ENCODE measurements at places on chromosomes 6 and 20.
A peak's percentile ranks its signal among the peaks of the same experiment; 100 is the strongest.

DNA sequence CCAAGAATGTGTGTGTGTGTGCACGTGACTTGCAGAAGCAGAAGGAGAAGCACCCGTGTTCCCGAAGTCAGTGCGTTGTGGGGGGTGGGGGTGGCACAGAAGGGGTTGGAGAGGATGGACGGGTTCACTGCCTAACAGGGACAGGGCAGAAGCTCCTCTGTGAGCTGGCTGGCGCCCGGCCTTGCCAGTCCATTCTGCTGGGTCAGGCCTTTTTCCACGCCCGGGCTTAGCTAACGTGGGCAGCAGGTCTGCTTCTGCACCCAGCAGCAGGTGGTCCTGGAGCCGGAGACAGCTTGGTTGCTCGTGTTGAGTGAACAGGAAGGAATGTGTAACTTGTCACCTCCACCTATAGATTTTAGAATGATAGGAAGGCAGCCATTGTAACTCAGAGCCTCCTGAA lies 374.4 kb downstream of the CDH4 start:
- no peak for DNase-seq

DNA sequence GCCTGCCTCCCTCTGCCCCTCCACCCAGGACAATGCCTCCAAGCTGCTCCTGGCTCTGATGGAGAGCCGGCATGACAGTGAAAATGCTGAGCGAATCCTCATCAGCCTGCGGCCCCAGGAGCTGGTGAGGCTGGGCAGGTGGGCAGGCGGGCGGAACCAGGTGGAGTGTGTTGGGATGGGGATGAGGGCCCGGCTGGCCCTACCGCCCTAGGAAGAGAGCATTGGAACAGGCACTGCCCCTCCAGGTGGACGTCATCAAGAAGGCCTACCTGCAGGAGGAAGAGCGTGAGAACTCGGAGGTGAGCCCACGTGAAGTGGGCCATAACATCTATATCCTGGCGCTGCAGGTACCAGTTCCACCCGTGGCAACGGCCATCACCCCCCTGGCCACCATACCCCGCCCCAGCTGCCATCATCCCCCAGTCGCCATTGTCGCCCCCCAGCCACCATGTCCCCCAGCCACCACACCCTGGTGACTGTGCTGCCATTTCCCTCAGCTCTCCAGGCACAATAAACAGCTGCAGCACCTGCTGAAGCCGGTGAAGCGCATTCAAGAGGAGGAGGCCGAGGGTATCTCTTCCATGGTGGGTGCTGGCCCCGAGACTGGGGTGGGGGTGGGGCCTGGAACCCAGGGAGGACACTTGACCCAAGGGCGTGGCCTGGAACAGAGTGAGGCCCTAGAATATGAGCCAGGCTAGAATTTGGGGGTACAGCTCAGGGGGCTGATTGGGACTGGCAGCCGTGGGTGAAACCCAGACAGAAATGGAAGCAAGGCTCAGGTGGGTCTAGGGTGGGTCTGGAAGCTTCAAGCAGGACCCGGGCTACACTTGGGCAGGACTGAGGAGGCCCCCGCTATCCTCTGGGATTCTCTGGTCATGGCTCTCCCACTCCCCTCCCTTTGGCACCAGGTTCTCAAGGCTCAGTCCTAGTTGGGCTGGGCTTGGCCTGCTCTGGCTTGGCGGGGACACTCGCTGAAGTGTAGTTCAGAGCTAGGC lies 24.2 kb downstream of the UQCC2 start:
- no peak for DNase-seq

- DNase-seq: no peak
Measured at GRCh38 chr6:145749632-145750031, 14.3 kb upstream of the EPM2A start.

DNA sequence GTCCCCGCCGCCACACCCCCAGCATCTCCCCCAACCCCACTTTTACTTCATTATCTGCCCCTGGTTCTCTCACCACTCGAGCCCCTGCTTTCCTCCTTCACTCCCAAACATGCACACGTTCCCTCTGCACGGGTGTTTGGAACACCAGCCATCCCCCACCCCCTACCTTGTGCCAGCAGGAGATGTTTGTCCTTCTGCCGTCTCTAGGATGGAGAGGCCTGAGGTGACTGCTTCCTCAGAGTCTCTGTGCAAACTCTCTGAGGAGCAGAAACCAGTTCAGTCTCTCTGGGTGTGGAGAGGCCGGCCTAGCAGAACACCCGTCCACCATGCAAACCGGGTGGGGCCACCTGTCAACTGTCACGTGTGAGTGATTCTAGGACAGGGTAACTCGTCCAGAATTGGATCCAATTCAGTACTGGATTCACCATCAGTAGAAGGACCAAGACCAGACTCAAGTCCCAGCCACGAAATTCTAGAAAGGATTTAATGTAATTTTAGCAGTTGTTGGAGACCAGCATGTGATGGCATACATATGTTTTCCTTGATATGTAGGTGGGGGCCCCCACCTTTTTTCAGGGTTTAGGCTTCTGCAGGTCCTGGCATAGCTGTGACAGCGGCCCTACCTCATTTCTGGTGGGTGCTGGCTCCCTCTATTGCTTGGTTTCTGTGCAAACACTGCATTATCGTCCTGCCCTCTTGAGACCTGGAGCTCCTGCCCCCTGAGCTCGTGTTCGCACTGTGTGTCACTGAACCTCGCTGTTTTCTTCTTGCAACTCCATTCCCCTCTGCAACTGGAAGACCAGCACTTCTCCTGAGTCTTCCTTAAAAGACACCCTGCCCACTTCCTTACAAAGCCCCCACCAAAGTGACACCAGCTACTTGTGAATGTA lies at the start of gene RAET1E:
RAET1E (minus strand) TSS at position 259 of the 890 bp plus-strand sequence. CDS start 7,212 bp downstream, outside the sequence.
- no peak for DNase-seq

DNA sequence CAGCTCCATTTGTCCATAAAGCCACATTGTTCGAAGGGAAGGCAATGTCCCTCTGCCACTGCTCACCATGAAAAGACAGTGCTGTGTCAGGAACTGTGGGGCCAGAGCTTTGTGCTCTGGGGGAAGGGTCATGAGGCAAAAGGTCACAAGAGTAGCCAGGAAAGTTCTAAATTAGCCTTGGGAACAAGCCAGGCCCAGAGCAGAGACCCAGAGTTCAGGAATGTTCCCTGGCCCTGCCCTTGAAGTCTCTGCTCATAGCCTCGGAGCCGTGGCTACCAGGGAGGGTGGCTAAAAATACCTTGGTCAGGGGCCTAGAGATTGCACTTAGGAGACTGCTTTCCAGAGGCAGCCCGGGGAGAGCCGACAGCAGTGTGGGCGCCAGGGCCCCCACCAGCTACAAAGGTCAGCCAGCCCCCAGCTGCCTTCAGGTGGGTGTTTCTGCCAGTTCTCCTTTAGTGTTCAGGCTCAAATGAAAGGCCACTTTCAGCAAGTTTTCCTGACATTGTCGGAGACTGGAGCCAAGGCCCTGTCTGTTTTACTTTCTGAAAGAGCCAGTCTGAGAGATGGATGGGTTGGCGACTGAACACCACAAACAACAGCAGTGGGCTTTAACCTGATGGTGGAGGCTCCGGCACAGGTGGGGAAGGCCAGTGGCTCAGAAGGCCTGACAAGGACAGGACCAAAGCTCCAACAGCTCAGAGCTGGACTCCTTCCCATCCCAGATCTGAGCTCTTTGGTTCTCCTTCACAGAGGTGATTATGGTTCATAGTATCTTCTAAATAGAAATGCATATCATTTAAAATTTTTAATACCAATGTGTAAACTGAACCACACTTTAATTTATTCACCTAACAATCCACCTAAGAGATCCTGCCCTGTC lies 76.2 kb downstream of the CDH26 start:
- no peak for DNase-seq

DNA sequence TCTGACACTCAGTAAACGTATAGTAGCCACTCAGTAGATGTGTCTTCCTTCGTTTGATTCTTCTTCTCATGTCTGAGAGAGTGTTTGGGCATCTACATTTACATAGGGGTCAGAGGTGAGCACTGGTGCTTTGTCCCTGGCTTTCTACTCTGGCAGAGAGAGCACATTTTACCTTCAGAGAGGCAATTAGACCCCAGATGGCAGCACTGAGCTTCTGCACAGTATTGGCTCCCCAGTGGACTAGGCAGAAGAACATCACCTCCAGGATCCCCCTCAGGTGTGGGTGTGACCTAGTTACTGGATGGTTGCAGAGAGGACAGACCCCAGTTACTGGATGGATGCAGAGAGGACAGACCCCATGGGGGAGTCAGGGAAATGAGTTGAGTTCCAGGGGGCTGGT lies 327.2 kb downstream of the DHX35 start:
- no peak for DNase-seq

- no peak for DNase-seq
Measured at GRCh38 chr6:20367743-20368485, 33.8 kb upstream of the E2F3 start.

- DNase-seq: no peak
Measured at GRCh38 chr6:127058027-127058426, 60.4 kb upstream of the RSPO3 start.

GRCh38 chr6:27861276-27861840 lies 50.8 kb downstream of the OR2B2 start:
- DNase-seq: no peak

DNA sequence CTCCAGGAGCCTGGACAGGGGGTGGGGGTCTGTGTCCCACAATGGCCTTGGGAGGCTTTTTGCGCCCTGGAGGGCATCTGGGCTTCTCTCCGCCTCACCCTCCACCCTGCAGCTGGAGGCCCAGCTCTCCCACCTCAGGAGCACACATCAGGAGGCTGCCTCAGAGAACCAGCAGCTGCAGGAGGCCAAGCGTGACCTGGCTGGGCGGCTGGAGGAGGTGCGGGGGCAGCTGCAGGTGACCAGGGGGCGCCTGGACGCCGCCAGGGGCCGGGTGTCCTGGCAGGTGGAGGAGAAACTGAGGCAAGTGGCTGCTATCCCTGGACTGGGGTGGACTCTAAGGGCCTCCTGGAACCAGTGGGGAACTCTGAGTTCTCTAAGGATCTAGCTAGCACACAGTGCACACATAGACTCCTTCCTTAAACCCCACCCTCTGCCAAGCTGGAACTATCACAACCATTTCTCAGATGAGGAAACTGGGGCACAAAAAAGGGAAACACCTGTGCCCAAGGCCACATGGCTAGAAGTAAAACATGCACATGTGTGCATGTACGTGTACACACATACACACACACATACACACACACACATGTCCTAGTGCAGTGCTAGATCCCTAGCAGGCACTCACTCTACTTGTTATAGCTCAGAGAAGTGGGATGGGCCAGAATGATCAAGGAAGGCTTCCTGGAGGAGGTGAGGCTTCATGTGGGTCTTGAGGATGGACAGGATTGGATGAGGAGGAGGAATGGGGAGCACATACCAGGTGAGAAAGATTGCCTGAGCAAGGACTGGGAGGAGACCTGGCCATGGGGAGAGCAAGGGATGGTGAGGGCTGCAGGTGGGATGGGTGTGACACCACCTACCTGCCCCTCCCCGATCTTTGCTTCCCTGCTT lies 22.9 kb downstream of the RAB44 start:
- DNase-seq: no peak

- DNase-seq: no peak
Measured at GRCh38 chr6:124999105-124999764, 37.0 kb downstream of the RNF217 start.

DNA sequence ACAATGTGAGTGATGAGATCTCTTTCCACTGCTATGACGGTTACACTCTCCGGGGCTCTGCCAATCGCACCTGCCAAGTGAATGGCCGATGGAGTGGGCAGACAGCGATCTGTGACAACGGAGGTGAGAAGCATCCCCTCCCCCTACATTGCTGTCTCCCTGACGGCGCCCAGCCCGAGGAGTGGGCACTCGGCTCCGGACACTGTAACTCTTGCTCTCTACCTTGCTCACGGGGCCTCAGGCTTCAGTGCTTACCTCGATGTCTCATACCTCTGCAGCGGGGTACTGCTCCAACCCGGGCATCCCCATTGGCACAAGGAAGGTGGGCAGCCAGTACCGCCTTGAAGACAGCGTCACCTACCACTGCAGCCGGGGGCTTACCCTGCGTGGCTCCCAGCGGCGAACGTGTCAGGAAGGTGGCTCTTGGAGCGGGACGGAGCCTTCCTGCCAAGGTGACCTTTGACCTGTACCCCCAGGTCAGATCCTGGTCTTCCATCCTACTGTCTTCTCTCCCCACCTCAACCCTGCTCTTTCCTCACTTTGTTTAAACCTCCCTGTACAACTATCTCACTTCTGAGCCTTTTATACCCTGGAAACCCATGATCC lies 1.3 kb downstream of the CFB start:
- DNase-seq: no peak

DNA sequence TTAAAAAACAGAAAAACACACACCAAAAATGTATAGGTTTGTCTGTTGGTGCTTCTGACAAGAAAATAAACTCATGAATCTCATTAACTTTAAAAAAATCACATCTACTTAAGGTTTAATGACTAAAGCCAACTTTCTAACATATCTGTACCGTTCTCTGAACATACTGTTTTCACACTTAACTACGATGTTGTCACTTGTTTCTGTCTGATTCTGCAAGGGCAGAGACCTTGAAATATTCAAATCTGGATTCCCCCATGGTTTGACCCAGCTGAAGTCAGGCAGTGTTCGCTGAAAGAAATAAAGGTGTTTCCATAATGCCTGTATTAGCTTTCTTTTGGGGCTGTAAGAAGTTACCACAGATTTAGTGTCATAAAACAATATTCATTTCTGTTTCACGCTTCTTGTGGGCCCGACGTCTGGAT lies 2.7 kb upstream of the ASXL1 start:
- DNase-seq: no peak

GRCh38 chr20:59512651-59513050 lies 91.7 kb upstream of the PHACTR3 start:
- no peak for DNase-seq

GRCh38 chr20:53335555-53335954 lies 258.1 kb downstream of the ZNF217 start:
- no peak for DNase-seq

GRCh38 chr20:63059684-63060056 lies 52.9 kb upstream of the BHLHE23 start:
- DNase-seq: no peak

DNA sequence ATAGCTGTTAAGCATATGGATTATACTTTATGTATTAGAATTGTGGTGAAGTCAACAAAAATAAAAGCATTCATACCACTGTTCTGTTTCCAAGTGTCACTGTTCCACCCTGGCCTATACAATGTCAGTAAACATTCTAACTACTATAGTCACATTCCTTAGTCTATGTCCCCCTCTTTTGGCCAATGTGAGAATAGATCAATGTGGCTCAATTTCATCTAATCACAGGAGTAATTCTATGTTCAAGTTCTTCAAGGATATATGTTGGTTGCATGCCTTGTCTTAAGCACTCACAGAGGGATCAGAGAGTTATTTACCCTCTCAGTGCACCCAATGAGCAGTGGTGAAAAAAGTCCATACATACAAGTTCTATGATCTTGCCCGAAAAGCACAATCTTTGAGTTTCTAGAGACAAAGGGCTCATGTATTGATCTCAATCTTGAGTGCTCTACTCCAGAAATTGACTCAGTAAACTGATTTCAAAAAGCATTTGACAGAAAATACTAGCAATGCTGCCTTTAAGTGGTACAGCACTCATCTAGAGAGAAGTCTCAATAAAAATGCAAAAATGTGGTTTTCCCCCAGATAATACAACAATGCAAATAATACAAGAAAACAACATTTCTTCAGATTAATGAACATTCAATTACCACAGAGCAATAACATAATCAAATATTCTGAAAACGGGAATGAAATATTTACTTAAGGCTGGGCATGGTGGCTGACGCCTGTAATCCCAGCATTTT lies 16.5 kb downstream of the SMLR1 start:
- no peak for DNase-seq

- DNase-seq: peak; percentile 21
Measured at GRCh38 chr6:56802584-56802983, 152.3 kb upstream of the BEND6 start.

- no peak for DNase-seq
Measured at GRCh38 chr20:50861012-50861411, 66.2 kb downstream of the BCAS4 start.

- no peak for DNase-seq
Measured at GRCh38 chr20:35091816-35092523, 637 bp downstream of the TRPC4AP start.

GRCh38 chr6:14075095-14075503 lies 42.5 kb upstream of the CD83 start:
- peak; percentile 13 for DNase-seq
